ENCODE measurements at places on chromosomes 1 and 21.

DNA sequence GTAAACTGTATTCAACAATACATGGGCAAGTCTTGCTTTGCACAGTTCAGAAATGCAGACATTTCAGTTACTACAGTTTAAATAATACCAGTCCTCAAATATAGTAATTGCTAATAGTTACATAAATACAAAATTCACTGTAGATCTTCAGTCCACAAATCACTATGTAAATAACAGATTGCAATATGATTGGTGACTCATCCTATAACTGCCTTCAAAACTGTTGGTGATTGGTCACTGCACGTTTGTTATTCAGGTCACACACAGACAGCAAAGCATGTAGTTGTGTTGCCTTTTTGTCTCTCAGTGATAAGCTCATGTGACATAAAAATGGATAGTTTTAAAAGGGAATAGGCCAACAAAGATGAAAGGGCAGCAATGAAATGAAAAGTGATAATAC lies 186.5 kb upstream of the CTTNBP2NL start:
- DNase-seq, result no peak

GRCh38 chr1:6785318-6785727 lies at the start of gene CAMTA1:
CAMTA1 (plus strand) TSS chr1:6785454; CDS start chr1:6785531, 77 bp downstream.
- no peak for DNase-seq

DNA sequence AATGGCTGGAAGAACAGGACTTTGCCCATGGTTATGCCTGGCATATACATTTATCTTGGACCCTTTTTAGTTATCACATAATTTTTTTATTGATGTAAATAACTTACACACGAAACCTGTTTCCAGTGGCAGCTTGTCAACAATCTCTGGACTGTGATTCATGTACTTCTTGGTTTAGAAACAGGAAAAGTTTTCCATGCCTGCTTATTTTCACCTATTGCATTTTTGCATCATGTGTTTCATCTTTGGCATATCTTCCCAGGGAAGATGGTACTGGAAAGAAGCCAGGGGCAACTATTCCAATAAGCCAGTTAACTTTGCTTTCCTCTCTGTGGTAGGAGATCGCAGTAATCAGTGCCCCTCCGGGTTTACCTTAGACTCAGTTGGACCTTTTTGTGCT lies 210.3 kb downstream of the TPR start:
- DNase-seq, result no peak

GRCh38 chr1:168373869-168374268 lies 93.2 kb downstream of the TBX19 start:
- no peak for DNase-seq

GRCh38 chr1:20367626-20368025 lies 77.0 kb downstream of the VWA5B1 start:
- DNase-seq, result no peak

DNA sequence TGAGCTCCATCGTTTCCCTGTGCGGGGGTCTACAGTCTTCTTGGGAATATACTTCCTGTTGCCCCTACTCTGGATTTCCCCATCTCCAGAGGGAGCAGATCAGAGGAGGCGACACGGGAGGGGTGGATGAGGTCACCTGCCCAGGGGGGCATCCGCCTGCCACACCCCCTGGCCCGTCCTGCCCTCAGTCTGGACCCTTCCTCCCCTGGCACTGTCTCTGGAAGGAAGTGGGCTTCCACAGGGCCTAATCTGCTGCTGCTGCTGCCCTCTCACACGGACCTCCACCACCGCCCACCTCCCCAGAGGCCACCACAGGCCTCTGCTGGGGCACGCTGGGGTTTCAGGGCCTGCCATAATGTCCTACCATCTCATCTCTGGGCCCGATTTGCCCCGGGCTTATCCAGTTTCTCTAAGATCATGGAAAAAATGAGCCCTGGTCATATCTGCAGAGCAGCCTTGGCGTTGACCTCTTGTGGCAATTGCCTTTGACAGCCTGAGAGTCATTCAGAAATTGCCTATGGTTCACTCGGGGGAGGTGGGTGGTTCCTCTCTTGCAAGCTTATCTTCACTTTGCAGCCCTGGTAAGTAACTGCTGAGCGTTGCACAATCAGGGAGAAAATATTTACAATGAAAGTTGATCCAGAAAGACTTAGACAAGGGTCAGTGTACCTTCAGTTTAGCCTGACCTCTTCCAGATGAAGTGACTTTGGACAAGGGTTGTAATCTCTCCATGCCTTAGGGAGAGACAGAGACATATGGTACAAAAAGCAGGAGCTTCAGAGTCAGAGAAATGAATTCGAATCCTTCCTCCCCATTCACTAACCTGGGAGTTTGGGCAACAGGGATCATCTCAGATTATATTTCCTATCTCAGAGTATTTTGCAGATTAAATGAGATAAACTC lies 252.4 kb downstream of the TOMM20 start:
- peak; percentile 69 for DNase-seq

- DNase-seq, result no peak
These were observed 170.0 kb downstream of the NPHP4 start for GRCh38 chr1:5822266-5822665.

- DNase-seq, result no peak
These were observed 28.4 kb downstream of the MAN1C1 start for GRCh38 chr1:25644962-25645361.

DNA sequence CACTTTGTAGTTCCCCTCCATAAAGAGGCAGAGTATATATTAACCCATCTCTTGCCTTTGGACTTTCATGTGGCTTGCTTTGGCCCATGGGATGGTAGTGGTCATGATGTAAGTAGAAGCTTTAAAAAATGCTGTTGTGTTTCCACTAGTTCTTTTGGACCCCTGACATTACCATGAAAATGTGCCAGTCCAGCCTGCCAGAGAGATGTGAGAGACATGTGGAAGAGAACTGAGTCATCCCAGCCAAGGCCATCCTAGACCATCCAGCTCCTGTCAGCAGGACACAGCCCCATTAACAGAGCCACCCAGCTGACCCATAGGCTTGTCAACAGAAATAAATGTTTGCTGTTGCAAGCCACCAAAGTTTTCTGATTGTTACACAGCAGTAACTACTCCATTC lies 3.9 kb upstream of the CD101 start:
- DNase-seq, result no peak

GRCh38 chr1:202009326-202010179 lies 834 bp upstream of the ELF3 start:
- DNase-seq, result peak; percentile 85

DNA sequence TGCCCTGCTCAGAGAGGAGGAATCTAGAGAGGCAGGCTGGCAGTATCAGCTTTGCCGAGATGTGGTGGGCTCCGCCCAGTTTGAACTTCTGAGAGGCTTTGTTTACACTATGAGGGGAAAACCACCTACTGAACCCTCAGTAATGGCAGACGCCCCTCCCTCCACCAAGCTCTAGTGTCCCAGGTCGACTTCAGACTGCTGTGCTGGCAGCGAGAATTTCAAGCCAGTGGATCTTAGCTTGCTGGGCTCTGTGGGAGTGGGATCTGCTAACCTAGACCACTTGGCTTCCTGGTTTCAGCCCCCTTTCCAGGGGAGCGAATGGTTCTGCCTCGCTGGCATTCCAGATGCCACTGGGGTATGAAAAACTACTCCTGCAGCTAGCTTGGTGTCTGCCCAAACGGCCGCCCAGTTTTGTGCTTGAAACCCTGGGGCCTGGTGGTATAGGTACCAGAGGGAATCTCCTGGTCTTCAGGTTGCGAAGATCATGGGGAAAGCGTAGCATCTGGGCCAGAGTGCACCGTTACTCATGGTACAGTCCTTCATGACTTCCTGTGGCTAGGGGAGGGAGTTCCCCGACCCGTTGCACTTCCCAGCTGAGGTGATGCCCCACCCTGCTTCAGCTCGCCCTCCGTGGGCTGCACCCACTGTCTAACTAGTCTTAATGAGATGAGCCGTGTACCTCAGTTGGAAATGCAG lies 43.6 kb downstream of the C21orf91 start:
- DNase-seq, result no peak

DNA sequence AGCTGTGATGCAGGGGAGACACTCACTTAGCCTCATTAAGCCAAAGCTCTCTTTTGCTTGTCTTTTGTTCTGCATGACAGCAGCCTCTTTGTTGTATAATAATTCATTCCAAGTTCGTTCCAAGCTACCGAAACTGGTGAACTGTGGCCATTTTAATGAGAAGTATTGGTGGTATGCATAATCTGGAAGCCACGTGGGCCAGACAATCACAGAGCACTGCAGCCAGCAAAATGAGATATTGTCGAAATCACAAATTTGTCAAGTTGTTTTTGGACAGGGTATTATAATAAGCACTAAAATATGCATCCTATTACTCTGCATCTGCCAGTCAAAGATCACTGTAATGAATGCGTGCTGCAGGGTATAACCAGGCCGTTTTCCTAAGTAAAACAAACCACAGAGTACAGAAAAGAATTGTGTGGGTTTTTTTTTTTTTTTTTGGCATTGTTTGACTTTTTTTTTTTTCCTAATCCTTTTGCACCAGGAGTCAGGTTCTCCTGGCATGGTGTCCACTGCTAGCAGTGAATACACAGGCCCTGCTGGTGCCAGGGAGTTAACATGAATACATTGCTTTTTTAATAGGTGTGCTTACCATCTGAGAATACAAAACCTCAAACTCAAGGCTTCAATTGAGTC lies 423.9 kb downstream of the PTBP2 start:
- peak; percentile 71 for DNase-seq

GRCh38 chr1:41846625-41847405 lies 71.9 kb downstream of the HIVEP3 start:
- peak; percentile 48 for DNase-seq

DNA sequence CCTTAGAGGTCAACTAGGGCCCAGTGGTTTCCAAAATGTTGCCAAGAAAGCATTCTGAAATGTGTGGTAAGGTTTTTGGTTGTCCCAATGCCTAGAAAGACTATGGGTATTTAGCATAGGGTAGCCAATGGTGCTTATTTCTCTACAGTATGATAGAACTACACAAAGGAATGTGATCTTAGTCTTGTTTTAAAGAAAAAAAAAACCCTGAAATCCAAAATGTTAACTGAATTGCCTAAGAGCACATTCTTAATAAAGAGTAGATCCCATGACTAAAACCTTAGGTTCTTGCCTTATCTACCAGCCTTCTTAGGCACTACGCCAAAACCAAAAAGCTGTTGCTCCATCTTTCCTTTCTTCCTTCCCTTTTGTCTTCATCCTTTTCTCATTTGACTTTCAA lies 428.2 kb downstream of the MRPL39 start:
- DNase-seq, result peak; percentile 26

- no peak for DNase-seq
These were observed 44.7 kb upstream of the ZBTB40 start for GRCh38 chr1:22406722-22407495.

GRCh38 chr1:12245116-12245515 lies 15.3 kb downstream of the VPS13D start:
- peak; percentile 11 for DNase-seq

DNA sequence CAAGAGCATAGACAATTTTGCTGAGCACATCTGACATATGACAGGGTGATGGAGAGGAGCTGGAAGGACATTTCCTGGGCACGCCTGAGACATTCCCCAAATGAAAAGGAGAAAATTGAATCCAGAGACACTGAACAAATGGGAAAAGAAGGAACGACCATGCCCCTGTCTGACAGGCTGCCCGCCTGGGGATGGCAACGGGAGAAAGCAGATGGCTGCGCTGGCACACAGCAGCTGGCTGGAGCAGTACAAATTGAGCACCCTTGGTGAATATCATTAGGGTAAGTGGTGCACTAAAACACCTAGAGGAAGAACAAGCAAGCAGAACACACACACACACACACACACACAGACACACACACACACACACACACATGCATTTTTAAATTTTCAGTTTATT lies 174.3 kb upstream of the DUSP10 start:
- DNase-seq, result no peak

GRCh38 chr1:151852733-151853132 lies 779 bp downstream of the THEM5 start:
- DNase-seq, result no peak

GRCh38 chr21:41960386-41960785 lies 6.6 kb upstream of the C2CD2 start:
- no peak for DNase-seq

DNA sequence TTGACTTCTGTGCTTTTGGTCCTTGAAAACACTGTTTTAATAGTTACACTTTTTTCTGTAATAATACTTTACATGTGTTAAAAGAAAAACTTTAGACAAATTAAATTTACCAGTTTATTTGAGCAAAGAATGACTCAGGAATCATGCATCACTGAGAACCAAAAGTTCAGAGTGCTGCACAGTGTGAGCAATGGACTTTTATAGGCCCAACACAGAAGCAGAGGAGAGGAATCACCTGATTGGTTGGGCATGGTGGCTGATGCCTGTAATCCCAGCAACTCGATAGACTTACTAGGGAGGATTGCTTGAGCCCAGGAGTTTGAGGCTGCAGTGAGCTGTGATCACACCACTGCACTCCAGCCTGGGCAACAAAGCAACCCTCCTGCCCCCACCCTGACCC lies 29.3 kb downstream of the ZNF648 start:
- no peak for DNase-seq

DNA sequence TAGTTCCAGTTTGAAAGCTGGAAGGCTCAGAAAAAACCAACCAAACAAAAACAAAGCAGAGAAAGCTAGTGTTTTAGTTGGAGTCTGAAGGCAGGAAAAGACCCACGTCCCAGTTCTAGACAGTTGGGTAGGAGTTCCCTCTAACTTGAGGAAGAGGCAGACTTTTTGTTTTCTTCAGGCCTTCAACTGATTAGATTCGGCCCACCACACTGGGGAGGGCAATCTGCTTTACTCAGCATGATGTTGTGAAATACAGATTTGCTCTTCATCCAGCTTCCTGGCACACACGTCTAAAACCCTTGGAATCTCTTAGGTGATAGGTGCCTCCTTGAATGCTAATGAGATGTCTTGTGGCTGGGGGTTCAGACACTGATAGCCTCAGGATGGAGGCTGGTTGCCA lies 49.1 kb upstream of the CSF3R start:
- no peak for DNase-seq

- peak; percentile 68 for DNase-seq
These were observed 16.2 kb upstream of the SERINC2 start for GRCh38 chr1:31396633-31397351.

GRCh38 chr1:23008901-23009300 lies 6.8 kb downstream of the TEX46 start:
- DNase-seq, result no peak

DNA sequence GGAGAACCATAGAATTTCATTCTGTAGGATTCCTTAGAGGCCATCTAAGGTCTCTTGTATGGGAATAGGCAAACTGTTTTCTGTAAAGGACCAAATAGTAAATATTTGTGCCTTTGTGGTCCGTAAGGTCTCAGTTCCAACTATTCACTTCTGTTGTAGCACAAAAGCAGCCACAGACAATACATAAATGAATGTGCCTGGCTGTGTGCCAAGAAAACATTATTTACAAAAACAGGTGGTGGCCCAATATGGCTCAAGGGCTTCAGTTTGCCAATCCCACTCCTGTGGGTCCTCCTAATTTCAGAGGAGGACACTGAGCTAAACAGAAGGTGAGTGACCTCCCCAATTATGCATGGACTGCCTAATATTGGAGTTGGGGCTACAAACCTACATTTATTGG lies 67.6 kb upstream of the EDEM3 start:
- DNase-seq, result no peak

DNA sequence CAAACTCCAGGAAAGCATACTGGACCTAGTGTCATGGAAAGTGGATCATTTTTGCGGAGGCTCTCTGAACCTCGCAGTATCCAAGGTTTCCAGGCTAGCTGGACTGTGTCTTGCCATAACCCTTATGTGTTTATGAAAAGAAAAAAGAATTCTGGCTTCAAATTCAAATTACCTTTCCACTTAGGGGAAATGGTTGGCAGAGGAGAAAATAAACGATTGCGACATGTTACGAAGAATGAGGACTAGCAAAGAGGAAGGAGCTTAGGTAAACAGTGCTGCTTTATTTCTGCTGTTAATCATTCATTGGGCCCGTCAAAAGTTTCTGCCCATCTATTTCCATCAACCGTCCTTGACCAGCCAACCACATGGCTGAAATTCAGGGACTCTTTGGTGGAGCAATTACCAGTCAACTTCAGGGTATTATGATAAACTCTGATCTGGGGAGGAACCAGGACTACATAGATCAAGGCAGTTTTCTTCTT lies at the start of gene C4BPA:
Gene C4BPA (plus strand): TSS at position 342 of the 482 bp plus-strand sequence. CDS start 8,793 bp downstream, outside the sequence.
- no peak for DNase-seq
